NCI-H345 (cell line): ENCODE measurements at places on chromosomes 12 and 14.

- no peak for DNase-seq
These were observed 85.1 kb downstream of the BORCS5 start for GRCh38 chr12:12441843-12442461.

DNA sequence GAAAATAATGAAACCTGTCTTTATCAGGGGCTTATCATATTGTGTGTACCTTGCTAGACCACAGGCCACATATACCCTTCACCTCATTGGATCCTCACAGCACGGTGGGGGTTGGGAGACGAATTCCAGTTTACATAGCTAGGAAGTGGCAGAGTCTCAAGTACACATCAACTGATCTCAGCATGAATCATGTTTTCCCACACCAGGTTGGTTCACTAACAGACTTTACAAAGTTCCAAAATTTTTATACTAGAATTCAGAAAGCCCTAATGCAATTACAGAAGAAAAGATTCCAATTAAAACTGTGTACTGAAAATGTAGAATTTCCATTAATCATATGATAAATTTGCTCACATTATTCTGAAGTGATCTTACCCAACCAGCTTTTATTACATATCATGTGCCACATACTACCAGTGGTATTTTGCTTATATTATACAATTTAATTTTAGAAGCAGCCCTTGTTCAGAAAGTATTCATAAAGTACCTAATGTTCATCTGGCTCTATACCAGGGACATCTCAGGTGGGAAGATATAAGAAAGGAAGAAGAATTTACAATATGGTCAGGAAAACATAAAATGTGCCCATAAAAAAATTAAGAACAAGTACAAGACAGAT, 196.2 kb downstream of the ITPR2 start:
- DNase-seq = no peak

DNA sequence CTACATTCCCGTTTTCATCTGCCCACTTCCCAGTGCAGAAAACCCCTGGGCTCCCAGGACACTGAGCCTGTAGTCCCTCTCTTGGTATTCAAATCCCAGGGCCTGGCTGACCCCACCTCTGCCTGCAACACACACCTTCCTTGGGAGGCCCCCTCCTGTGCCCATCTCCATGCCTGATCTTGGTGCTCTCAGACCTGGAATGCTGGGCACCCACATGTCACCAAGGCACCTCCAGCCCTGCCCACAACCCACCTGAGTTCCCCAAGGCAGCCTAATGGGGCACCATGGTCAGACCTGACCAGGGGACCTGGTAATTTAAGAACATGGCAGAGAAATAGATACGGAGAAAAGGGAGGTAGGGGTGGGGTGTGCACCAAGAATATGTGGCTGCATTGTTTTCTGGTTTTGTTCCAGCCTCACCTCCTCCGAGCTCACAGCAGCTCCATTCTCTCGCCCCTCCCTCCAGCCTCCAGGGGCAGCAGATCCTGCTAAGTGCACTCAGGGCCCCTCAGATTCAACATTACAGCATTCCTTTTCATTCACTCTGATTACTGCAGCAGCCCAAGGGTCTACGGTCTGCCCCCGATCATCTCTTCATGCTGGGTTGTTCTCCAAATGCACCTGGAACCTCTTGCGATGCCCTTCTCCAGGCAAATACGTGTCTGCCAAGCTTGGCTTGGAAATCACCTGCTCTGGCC, 9.2 kb upstream of the HSP90AA1 start:
- DNase-seq = no peak

GRCh38 chr14:100317912-100318808, 5.0 kb upstream of the SLC25A47 start:
- no peak for DNase-seq

GRCh38 chr14:61077951-61078720, 97.1 kb downstream of the SLC38A6 start:
- DNase-seq = no peak

- DNase-seq = no peak
These were observed 47.8 kb downstream of the FERMT2 start for GRCh38 chr14:52902971-52903619.

DNA sequence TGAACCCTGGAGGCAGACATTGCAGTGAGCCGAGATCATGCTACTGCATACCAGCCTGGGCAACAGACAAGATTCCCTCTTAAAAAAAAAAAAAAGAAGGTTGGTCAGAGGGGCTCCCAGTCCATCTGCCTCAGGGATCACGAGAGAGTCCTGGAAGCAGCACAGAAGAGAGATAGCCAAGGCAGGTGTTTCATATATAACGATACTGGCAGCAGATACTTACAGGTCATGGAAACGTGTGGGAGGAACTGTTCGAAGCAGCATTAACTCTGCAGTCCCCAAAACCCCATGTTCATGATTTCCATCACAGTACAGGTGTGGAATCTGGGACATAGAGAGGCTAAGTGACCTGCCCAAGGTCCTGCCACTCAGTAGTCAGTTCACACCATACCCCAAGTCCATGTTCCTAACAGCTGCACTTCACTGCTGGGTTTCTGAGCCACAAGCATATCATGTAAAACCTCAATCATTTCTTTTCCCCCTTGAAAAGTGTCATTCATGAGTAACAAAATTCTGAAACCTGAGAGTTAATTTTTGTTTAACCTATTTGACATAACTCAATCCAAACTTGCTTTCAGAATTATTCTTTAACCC, 16.7 kb downstream of the CDK2AP1 start:
- DNase-seq = no peak

DNA sequence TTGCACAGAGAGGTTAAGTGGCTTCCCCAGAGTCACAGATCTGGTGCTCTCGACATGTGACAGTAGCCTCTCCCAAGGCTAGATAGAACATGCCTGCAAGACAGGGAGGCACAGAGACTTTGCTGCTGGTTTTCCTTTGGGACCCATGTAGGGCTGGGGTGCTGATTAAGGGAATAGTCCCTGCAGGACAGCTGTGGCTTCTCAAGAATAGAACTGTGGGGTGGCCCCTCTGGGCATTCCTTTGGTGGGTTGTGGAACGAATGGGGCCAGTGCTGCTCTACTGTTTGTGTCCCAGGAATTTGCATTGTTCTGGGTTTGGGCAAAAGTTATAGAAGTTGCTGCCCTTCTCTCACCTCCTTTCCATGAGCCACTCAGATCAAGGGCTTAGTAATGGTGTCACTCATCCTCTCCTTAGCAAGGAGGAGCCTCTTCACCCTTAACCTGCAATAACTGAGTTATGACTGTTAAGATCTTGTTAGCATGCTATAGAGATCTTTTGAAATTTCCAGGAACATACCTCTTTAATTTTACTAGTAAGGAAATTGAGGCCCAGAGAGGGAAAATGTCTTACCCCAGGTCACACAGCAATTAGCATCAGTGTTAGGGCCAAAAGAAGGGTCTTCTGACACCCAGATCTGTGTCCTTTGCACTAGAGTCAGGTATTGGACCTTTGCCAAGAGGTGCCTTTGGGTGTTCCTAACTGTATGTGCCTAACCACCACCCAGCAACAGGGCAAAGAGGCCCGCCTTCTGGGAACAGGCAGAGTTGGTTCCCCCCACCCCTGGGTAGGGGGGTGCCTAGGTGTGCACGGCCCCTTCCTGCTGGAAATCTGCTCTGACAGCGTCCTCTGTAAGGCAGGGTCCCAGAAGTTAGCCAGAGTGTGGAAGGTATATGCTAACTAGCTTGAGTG, 31.4 kb downstream of the CD9 start:
- DNase-seq = no peak

DNA sequence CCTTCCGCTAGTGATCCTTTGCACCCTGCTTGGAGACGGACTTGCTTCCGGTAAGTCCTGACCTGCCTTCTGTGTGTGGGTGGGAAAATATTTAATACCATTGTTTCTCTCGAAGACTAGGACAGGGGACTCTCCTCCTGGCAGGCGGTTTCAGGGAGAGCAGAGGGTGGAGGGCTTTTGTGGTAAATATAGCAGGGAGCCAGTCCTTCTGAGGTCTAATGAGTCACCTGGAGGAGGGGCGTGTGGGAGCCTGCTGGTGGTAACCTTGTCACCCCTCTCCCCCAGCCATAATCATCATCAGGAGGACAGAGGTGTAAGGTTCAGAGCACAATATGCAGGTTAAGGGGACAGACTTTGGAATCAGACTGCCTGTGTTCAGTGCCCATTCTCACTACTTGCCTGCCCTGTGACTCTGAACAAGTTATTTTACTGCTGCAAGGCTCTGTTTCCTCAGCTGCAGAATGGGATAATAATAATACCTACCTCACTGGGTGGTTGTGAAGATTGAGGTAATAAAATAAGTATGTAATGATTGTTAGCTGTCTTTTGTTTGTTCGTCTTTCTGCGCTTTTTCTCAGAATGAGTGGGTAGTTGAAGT, 47.4 kb downstream of the SUSD6 start:
- no peak for DNase-seq

GRCh38 chr12:96132819-96133218, 61.4 kb upstream of the ELK3 start:
- DNase-seq = no peak

DNA sequence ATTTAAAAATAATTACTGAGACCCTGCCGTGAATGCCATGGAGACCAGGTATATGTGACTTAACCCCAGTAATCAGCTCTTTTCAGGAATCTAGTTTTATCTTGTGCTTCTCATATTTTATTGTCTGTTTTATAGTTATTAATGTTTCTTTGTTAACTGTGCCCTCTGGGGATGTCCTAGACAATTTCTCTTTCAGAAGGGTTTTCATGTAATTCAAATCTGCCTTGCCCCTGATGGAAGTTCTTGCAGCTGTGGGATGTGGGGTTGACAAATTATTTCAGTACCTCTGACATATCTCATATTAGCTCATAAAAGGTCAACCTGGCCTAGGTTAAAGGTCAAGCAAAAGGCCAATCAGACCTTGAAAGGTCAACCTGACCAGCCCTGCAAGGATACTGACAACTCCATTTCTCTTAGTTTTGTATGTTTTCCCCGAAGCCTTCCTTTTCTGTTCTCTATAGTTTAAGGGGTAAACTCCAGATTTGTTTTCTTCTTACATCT, 182.3 kb downstream of the SLC41A2 start:
- no peak for DNase-seq

DNA sequence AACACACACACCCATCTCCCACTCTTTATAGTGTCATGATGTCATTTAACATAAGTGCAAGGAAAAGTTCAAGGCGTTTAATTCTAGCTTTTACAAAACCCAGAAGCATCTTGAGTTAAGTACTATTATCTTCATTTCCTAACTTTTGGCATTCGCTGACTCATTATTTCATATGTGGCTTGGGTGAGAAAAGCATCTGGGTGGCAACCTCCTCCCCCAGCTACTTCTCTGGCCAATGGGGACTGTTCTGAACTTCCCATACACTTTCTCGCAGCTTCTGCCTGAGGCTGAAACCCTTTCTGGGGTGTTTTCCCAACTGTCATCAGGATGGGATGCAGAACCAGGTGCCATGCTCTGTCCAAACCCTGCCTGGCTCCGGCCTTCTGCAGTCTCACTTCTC, 2.8 kb upstream of the MARK3 start:
- no peak for DNase-seq

GRCh38 chr12:131915000-131915689, 13.9 kb upstream of the PUS1 start:
- DNase-seq = no peak

GRCh38 chr12:6347367-6348338, 5.8 kb upstream of the TNFRSF1A start:
- no peak for DNase-seq

DNA sequence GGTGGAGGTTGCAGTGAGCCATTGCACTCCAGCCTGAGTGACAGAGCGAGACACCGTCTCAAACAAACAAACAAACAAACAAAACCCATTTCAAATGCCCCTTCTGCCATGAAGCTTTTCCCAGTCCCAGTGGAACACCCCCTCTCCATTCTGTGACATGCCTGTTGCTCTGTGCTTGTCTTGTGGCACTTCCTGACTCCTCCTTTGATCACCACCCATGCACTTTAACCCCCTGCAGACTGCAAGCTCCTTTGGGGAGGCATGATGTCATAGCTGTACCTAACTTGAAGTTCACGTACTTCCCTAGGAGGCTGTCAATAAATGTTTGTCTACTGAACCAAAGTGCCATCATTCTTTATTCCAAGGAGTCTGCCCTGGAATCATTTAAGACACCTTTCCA, 64.7 kb downstream of the TMCC3 start:
- DNase-seq = no peak

- DNase-seq = no peak
These were observed 58.8 kb downstream of the OTX2 start for GRCh38 chr14:56751471-56751870.

DNA sequence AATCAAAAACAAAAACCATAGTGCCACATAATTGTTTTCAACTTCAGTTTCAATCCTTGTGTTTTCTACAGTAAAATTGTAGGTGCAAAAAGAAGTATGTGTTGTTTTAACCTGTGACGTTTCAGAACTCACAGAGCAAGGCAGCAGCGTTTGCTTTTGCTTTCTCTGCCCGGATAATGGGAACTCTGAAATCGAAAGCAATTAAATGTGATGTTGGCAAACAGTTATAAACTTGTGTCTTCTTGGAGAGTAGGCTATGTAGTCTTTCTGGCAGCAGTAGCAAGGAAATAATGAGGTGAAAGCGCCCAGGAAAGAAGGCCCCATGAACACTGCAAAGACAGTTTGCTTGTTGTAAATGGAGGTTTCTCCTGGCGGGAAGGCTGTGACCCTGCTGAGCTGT, 39.1 kb downstream of the FNTB start:
- DNase-seq = no peak

GRCh38 chr14:92093320-92093719, 13.1 kb downstream of the ATXN3 start:
- DNase-seq = no peak

GRCh38 chr14:74946659-74947281, 8.6 kb downstream of the PGF start:
- DNase-seq = no peak

DNA sequence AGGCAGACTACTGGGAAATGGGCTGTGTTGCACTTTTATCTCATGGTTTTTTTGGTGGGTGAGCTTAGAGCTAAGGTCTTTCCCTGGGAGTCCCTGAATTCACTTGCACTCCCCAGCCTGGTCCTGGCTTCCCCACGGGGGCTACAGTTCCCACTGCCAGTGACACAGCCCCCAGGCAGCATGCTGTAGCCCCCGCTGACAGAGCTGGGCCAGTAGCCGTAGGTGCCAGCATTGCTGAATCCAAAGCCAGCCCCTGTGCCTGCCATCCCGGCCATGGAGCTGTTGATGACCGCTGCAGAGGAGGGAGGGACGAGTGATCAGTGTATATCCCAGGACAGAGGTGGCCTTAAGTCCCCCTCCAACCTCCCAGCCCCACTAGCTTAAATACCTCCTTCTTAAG, 6.9 kb upstream of the KRT72 start:
- no peak for DNase-seq

- DNase-seq = no peak
These were observed 50.8 kb downstream of the NTN4 start for GRCh38 chr12:95739561-95740313.

DNA sequence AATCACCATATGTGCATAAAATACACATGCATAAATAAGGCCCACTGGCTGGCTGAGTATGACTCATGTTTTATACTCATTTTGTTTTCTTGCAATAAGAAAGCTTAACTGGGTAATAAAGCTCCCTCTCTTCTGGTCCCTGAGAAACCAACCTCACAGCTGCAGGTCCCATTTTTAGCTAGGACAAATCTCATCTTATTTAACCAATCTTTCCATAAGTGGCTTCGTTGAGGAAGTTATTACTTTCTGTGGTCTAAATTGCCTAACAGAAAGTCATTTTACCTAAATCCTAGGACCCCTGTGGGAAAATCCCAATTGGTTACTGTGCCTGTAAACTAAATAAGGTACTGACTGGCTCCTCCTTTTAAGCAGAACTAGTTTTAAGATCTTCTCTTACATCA, 232.8 kb upstream of the FBXO33 start:
- no peak for DNase-seq

- DNase-seq = no peak
These were observed 23.6 kb upstream of the C12orf76 start for GRCh38 chr12:110071967-110072366.

GRCh38 chr14:22487941-22488340, 101.1 kb downstream of the DAD1 start:
- no peak for DNase-seq
